Neuronal stem cell (in vitro differentiated cells): ENCODE measurements at places on chromosomes 16 and 17.

DNA sequence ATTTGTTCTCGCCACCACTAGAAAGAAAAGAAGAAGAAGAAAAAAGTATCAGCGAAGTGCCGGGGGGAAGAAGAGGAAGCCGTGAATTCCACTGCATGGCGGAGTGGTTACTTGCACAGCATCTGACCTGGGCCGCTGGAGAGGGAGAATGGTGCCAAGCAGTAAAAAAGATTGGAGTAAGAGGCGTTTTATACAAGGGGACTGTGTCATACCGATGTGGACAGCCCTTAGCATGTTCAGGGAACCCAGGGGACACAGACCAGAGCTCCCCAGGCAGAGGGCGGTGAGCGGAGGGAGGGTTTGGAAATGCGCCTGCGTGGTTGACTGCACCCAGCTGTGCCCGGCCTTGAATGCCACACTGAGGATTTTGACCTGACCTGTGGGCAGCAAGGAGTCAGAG is 52.8 kb downstream of the PLXDC1 start:
- no peak for DNase-seq

- peak; percentile 55 for DNase-seq
These were observed 9.8 kb downstream of the ADAMTS18 start for GRCh38 chr16:77424871-77425604.

GRCh38 chr16:27595993-27596392 is 46.0 kb downstream of the KATNIP start:
- DNase-seq, result no peak

DNA sequence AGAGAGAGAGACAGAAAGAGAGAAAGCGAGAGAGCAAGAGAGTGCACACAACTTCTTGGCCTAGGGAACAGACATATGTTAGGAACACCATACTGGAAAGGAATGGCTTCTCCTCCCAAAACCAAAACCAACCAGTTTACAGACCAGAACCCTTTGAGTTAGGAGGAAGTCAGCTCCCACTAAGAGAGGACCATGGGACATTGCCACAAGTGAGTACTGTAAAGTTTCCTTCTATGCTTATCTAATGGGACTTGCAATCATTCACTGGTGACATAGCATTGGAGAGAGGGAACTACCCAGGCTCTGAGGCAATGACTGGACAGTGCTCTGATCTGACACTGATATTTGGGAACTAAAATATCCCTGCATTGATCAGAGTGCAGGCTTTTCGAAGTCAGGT is 32.4 kb downstream of the TBC1D3B start:
- no peak for DNase-seq

GRCh38 chr16:78576941-78577340 is 477.5 kb downstream of the WWOX start:
- no peak for DNase-seq

GRCh38 chr17:40952661-40953060 is 14.1 kb downstream of the KRT39 start:
- no peak for DNase-seq

DNA sequence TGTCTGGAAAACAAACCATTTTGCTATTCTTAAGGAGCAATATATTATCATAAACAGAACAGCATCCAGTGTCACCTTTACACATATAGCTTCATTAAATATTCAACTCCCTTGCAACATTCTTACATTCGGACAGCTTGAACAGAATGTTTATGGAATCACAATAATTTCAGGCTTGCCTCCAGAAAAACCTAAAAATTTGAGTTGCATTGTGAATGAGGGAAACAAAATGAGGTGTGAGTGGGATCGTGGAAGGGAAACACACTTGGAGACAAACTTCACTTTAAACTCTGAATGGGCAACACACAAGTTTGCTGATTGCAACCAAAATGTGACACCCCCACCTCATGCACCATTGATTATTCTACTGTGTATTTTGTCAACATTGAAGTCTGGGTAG is 51.4 kb downstream of the TBC1D26 start:
- no peak for DNase-seq

- DNase-seq, result no peak
These were observed 34.2 kb downstream of the RMI2 start for GRCh38 chr16:11379420-11379819.

DNA sequence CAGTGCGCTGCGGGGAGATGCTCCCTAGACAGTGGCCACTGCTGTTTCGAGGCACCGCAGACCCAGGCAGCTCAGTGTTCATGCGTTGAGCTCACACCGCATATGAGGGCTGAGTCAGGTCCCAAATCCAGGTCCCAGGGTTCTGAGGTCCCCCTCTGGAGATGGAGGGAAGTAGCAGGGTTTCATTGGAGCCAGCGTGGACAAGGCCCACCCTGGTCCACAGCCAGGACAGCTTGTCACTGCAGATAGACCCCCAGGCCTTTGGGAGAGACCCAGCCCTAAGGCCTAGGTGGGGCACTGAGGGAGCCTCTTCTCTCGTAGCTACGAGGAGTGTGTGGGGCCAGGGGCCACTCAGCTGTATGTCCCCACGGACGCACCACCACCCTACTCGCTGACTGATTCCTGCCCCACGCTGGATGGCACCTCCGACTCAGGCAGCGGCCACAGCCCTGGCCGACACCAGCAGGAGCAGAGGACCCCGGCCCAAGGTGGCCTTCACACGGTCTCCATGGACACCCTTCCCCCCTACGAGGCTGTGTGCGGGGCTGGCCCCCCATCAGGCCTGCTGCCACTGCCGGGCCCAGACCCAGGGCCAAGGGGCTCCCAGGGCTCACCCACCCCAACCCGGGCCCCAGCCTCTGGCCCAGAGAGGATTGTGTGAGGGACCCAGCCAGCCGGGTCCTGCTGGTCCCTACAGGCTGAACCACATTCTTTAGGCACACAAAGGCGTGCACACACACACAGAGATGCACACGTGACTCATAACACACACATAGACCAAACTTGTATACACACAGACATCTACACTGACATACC is 53.4 kb downstream of the BEAN1 start:
- DNase-seq, result no peak

- no peak for DNase-seq
These were observed 10.4 kb upstream of the SOX9 start for GRCh38 chr17:72110231-72110941.

GRCh38 chr16:11914210-11915113 is 1.3 kb downstream of the GSPT1 start:
- DNase-seq, result no peak

- no peak for DNase-seq
These were observed 35.7 kb downstream of the GNAO1 start for GRCh38 chr16:56226845-56227525.

GRCh38 chr16:66045626-66046025 is 320.9 kb upstream of the CDH5 start:
- no peak for DNase-seq

DNA sequence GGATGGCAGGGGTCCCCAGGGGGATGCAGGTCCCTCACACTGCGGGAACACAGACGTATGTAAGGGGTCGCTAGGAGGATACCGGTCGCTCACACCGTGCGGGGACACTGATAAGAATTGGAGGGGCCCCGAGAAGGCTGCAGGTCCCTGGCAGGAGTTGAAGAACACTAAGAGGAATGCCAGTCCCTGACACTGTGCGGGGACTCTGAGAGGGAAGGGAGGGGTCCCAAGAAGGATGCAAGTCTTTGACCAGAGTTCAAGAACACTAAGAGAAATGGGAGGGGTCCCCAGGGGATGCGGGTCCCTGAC is 510 bp downstream of the ERCC4 start:
- DNase-seq, result no peak

GRCh38 chr16:29025735-29026134 is 40.9 kb downstream of the LAT start:
- no peak for DNase-seq

- DNase-seq, result peak; percentile 43
These were observed 526 bp downstream of the CBFB start for GRCh38 chr16:67029254-67030096.

DNA sequence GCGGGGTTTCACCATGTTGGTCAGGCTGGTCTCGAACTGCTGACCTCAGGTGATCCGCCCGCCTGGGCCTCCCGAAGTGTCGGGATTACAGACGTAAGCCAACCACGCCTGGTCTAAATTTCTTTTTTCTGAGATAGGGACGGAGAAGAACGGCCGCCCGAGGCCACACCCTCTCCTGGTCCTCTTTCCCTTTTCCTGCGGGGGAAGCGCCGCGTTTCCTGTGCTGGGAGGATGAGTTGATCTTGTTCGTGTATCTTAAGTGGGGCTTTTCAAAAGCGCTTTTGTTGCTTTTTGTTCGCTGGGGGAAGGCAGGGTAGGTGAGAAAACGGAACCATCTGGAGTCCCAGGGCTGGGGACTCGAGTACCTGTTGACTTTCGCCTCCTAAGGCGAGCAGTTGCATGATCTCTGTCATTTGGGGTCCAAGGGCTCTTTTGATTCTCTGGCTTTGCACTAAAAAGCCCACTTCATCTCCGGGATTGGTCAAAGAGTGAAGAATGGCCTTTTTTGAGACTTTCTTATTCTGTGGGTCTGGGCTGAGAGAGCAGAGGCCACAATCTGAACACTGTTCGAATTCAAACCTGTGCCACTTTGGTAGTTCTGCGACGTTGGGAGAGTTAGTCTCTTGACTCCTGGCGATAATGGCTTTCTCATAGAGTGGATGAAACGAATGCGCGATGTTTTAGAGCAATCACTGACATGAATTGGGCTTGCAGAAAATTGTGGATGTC is 1.3 kb downstream of the FUS start:
- DNase-seq, result peak; percentile 20

DNA sequence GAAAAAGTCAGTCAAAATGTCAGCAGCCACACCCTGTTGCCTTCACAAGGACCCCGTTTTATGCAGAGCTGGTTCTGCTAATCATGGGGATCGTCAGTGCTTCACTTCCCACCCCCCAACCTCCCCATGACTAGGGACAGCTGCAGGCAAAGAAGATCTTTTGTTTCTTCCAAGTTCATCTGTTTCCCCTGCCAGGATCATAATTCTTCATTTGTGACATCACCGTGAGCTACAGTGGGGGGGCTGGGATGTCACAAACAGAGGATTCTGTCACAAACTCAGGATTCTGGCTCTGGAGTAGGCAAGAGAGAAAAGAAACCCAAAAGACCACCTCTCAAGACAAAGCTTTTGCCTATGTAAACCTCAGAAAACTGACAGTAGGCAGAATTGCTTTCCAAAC is 24.7 kb downstream of the DNAJC7 start:
- DNase-seq, result no peak

- no peak for DNase-seq
These were observed 21.1 kb downstream of the KRT23 start for GRCh38 chr17:40916366-40916765.

GRCh38 chr16:51034481-51035109 is 116.5 kb downstream of the SALL1 start:
- DNase-seq, result no peak

DNA sequence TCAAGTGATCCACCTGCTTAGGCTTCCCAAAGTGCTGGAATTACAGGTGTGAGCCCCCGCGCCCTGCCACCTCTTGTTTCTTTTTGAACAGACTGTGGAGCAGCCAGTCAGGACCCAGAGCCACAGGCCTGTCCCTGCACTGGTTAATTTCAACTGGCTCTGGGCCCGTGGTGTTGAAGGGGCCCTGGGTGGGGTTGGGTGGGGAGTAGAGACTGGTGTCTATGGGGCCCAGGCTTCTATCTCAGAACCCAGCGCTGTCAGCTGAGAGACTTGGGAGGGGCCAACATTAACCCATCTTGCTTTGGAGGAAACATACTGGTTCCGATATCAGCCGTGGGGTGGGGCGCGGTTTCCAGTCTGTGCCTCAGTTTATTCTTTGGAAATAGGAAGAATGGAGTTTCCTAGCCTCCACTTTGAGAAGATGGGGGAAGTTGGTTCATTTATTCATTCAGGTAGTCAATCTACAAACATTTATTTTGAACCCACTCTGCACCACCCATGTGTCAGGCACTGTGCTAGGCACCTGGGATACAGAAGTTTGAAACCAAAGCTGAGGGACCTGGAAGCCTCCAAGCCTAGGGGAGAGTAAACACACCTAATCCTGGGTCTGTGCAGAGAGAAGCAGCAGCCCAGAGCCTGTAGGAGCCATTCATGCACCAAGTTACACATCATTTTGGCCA is 15.5 kb upstream of the SLC4A1 start:
- DNase-seq, result no peak

- DNase-seq, result no peak
These were observed 13.5 kb downstream of the MARCHF10 start for GRCh38 chr17:62794666-62794971.

DNA sequence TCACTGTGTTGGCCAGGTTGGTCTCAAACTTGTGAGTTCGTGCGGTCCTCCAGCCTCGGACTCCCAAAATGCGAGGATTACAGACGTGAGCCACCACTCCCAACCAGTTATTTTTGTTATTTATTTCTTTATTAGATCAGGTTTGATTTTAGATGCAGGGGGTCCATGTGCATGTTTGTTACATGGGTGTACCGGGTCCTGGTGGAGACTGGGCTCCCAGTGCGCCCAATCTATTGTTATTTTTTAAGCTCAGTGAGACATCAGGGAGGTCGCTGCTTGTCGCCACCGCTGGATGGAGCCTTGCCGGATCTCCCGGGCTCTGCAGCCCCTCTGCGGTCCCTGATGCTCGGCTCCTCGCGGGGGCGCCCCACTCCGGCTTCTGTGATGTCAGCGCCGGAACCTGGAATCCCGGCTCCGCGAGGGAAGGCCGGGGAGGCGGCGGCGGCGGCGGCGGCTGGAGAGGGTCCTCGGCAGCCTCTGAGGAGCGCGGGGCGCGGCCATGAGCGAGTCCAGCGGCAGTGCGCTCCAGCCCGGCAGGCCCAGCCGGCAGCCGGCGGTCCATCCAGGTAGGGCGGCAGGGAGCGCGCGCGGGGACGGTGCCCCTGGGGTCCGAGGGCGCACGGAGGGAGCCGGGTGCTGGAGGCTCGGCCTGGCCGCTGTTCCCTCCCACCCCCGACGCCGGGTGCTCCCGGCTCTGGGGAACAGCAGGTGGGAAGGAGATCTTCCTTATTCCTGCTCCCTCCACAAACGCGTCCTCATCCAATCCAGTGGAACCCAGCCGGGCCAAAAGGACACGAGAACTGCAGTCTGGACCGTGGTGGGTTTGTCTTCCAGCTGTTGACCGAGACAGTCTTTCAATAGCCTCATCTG is at the start of gene TMC7:
Gene TMC7, plus strand, starts transcription at position 370 of the 870 bp plus-strand sequence. Its CDS starts 130 bp downstream, at position 500.
- DNase-seq, result peak; percentile 88

DNA sequence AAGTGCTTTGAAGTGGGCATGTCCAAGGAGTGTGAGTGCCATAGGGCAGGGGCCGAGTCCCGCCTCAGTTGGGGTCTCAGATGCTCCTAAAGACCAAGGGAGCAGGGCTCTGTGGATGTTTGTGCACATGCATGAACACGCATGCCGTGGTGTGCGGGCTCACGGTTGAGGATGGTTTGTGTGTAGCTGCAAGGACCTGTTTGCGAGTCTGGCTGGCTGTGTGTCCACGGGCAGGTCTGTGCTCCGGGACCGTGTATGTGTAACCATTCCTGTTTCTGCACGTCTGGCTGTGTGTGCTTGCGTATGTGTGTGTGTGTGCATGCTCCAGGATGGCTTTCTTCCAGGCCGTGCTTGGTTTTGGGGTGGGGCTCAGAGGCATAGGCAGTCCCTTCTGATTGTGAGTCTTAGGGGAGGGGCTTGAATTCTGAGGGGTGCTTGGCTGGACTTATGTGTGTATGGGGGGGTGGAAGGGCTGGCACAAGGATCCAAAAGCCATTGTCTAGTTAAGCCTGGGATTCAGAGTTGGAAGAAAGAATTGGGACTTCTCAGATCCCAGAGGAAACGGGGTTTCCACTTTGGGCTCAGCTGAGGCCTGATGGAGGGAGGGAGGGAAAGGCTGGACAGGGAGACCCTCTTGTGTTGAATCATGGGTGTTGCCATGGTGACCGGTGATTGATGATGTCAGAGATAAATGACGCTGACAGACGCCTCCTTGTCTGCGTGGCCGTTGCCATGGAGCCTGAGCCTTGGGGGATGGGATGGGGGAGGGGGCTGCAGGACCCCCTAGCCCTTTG is 14.4 kb downstream of the GJD3 start:
- DNase-seq, result peak; percentile 94

- no peak for DNase-seq
These were observed 113.9 kb downstream of the UTP18 start for GRCh38 chr17:51374209-51374608.

GRCh38 chr17:45703806-45704205 is 80.3 kb upstream of the CRHR1 start:
- no peak for DNase-seq
